ENCODE measurements at places on chromosomes 12 and 14.

DNA sequence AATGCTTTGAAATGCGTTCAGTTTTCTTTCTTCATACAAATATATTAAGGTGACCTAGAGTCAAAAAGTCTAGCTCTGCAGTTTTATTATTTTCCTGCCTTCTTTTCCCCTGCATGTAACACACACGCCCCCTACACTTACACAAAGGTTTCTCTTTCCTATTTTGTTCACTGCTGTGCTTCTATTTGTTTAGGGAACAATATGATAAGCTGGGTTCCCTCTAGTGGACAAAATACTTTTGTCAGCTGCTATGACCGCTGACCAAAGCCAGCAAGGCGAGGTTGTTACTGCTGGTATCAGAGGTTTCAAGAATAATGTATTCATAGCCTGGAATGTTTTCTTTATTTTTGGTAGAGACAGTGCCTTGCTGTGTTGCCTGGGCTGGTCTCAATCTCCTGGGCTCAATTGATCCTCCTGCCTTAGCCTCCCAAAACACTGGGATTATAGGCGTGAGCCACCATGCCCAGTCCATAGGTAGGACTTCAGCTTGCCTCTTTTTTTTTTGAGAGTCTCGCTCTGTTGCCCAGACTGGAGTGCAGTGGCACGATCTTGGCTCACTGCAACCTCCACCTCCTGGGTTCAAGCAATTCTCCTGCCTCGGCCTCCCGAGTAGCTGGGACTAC, 33.4 kb downstream of the FNTB start:
- peak; percentile 70 for DNase-seq

- no peak for DNase-seq
Observed at GRCh38 chr12:98149691-98150210, 365.6 kb upstream of the TMPO start.

GRCh38 chr12:108029051-108029835, 99.8 kb upstream of the WSCD2 start:
- DNase-seq: no peak

- no peak for DNase-seq
Observed at GRCh38 chr14:78917462-78917861, 747.3 kb downstream of the NRXN3 start.

GRCh38 chr12:111413442-111414086, 7.8 kb downstream of the SH2B3 start:
- no peak for DNase-seq

DNA sequence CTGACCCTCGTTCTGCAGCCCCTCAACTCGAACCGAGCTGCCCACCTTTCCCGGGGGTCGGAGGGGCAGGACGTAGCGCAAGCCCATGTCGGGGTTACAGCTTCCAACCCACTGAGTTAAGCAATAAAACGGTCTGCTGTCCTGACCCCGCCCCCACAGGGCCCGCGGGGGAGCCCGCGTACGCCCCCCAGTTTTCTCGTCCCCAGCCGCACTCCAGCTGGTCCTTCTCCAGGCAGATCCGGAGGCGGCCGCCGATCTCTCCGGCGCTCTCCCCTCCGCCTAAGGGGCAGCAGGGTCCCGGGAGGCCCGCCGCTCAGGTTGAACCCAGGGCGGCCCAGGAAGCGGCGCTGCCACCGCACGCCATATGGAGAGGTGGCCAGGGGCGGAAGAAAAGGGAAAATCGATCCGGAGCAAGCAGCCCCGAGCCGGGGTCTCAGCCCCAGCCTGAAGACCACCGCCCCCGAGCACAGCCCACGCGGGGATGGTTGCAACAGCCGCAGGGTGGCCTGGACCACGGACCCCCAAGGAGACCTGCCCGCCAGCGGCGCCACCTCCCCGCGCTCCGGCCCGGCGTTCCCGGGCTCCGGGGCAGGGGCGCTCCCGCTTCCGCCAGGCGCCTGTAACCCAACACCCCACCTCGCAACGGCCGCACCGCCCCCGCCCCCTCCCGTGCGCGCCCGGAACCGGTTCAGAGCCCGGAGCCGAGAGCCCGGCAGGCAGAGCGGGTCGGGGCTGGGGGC, 760 bp downstream of the ACTN1 start:
- peak; percentile 81 for DNase-seq

DNA sequence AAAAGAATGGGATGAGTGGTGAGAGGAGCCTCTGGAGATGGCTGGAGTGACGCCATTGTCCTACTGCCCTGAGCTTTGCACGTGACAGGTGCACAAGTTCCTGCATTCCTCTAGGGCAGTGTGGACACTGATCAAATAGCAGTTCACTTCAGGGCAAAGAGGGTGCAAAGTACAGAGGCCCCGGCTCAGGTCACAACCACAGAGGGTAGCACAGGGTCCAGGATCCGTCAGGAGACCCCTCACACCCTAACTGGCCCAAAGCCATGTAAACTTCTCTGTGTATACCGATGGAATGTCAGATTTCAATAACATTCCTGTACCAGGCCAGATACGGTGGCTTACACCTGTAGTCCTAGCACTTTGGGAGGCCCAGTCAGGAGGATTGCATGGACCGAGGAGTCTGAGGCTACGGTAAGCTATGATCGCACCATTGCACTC, 10.4 kb upstream of the FBLN5 start:
- DNase-seq: no peak

DNA sequence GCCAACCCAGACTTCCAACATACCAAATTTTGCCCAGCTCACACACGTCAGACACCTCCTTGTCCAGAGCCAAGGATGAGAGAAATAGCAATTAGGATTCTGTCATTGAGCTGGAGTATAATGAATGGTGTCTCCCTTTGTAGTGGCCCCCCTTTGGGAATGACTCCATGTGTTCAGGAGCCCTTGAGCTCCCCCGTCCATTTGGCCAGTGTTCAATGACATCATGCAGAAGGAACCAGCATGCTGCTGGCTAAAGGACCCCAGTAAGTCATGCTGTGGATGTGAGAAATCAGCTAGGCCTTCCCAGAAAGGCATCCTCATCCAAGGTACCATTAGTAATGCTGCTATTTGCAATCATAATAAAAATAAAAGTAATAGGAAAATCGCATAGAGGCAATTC, 158.8 kb upstream of the SRRM4 start:
- DNase-seq: no peak

DNA sequence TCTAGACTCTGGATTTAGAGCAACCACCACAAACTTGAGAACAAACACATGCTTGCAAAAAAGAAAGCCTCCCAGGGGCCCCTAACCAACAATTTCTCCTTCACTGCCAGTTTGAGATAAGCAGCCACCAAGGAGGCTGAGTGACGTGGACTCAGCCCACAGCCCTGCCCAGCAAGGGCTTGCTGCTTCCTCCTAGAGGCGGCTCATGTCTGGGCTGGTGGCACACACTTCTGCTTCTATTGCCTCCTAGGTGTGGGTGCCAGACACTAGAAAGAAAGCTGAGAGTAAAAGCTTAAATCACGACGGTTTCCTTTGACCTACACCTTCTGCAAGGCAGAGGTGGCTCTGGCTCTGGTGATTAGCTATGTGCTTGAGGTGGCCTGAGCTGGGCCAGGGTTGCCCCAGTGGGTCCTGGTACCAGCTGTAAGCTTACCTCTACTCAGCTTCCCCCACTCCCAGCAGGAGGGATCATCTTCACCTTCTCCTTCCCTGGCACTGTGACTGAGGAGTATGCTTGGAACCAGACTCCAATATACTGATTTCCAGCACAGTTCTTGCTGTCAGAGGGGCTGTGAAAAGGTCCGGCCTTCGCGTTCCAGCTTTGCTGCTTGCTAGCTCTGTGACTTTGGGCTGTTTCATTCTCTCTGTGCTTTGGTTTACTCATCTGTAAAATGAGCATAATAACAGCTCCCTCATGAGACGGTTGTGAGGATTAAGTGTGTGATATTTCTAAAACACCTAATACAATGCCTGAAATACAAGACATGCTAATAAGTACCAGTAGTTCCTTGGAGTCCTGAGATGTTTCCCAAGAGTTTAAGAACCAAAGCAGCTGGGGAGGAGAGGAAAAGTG, 89.7 kb upstream of the PARP11 start:
- DNase-seq: no peak

DNA sequence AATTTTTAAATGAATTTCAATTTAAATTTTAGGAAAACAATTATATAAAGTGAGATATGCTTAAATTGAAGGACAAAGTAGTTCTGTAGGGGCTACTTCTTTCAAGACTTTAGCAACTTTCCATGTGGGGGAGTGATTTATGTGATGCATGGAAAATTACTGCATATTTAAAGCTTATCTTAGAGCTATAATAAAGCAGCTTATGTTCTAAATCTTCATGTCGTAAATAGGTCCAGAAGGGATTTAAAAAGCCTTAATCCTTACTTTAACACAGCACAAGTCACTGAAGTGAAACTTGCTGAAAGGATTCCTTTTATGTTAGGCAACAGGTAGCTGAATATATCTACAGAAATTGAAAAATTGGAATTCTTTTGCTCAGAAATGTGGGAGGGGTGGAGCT, 340.4 kb downstream of the NAV3 start:
- DNase-seq: no peak

DNA sequence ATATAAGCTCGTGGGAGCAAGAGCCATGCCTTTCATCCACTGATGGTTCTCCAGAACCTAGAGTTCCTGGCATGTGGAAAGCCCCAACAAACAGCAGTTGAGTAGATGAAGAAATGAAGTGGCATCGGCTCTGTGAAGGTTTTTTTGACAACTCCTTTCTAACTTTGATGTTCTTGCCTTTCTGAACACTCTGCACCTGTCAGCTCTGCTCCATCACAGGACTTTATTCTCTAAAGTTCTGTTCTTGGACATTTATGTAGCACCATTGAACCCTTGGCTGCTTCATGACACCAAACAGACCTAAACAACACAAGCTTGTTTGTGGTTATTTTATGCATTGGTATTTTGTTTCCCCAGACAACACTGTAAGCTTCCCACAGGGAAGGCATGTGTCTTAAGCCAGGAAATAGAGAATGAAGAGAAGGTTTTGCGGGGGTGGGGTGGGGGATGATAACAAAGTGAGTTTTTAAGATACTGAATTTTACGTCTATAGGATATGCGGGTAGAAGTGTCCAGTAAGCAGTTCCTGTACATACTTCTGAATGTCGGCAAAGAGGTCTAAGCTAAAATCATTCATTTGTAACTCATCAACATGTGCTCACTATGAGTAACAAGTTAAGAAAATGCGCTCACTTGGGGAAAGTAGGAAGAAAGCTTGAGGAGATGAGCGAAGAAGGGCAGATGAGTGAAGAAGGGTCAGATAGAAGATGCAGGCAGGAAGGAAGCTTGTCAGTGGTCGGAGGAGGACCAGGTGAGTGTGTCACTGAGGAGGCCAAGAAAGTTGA, 146.0 kb upstream of the PLEKHG7 start:
- DNase-seq: no peak

DNA sequence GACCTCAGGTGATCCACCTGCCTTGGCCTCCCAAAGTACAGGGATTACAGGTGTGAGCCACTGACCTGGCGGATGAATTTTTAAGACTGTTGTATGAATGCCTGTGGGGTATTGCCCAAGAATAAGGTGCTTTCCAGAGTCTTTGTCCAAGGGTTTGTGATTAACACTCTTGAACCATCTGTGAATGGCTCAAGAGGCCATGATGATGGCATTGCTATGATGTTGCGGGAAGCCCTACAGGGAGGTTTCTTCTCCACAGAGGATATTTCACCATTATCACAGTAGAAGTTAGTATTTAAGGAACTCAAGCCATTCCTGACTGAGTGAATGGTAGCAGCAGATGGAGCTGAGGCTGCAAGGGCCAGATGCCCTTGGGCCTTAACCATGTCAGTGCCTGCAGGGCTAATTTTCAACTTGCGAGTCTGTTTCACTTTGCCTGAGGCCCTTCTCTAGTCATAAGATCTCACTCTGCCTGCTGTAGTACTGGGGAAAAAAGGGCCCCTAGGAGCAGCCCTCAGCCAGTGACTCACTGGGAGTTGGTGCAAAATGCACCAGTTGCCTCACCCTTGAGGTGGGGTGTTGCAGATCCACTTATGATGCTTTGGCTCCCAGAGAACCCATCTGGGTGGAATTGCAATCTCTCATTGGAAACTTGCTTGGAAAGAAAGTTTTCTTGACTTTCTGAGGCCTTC, 108.6 kb upstream of the FLRT2 start:
- DNase-seq: no peak

DNA sequence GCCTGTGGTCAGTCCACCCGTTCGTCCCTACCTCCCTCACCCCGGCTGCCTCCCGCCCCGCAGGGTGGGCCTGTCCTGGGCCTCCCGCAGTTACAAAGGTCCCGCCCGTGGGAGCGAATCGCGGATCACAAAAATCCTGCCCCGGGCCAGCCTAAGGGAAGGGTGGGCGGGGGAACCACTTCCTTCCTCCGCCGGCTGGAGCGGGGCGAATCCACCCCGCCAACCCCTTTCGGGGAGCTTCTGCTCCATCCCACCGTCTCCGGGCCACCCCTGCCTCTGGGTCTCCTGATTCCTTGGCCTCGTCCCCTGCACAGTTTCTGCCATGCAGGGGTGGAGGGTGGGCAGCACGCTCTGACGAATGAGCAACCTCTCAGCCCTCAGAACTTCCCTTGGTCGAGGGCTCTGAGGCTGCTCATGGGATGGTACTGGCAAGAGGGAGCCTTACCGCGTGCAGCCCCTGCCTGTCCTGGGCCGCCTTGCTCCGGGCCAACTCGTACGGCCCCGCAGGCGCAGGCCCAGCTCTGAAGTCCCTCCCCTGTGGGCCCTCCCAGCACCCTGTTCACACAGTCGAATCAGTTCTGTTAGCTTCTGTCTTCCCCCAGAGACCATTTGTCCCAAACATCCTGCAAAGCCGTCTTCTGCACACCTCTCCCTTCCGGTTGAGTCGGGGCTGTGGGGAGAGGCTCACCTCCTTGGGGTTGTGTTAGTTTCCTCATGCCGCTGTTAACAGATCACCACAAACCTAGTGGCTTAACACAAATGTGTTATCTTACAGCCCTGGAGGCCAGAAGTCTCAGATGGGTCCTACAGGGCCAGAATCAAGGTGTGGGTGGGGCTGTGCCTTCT, 589 bp upstream of the HVCN1 start:
- DNase-seq: no peak
